ENCODE measurements at places on chromosomes 6 and 20. TPM values are rescaled to one million over a fixed set of nuclear protein-coding genes. Genes with fewer than 3 reads are reported as not detected.

- no peaks in the 10 kb centered on the region for H3K4me1 ChIP-seq
- H3K27ac ChIP-seq = no peak overlapping the region
- no peaks in the 10 kb centered on the region for H3K36me3 ChIP-seq
- no peak overlapping the region for H3K4me3 ChIP-seq
- DNase-seq = no peak
These were observed 182.2 kb downstream of the AKAP7 start for GRCh38 chr6:131317516-131317915.

Gene TNF
- 0.59 TPM for total RNA-seq

Gene HLA-DRA
- 4.7 TPM for total RNA-seq

DNA sequence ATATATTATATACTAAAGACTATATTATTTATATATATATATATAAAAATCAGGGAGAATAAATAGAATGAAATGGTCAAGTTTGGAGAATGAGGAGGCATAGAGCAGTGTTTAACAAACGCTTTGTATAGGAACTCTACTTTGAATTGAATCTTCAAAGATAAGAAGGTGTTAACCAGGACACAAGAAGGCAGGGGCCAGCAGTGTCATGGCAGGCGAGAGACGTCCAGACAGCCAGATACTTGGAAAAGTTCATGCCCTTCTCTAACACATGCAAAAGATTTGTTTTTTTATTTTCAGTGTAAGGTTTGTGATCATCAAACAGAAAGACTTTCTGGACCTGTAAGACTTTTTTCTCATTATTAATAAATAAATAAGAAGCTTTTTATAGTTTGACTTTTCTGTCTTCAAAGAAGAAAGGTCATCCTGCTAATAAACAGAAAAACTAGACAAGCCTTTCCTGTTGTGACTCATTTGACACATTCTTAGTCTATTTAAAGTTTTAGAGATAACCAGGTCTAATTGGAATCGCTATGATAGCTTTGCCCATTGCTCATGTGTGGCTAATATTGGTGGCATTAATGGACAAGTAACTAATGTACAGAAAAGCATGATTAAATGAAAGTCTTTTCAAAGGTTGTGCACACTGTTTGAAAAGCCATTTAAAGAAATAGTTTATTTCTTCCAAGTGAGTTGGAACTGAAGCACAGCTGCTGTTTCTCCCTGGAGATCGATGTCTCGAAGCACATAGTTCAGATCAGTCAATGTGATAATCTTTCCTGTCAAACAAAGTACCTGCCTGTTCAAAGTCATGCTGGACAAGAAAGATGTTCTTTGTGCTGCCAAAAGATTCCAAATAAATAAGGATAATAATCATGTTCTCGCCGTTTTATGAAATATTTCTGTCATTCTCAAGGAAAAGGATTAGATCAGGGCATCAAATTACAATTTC lies 420.4 kb upstream of the OPRM1 start:
- no peak for DNase-seq
- H3K4me3 ChIP-seq = no peak overlapping the region
- no peak overlapping the region for H3K27ac ChIP-seq
- H3K27me3 ChIP-seq = peaks cover 12% of the 10 kb centered on the region
- H3K4me1 ChIP-seq = no peaks in the 10 kb centered on the region

DNA sequence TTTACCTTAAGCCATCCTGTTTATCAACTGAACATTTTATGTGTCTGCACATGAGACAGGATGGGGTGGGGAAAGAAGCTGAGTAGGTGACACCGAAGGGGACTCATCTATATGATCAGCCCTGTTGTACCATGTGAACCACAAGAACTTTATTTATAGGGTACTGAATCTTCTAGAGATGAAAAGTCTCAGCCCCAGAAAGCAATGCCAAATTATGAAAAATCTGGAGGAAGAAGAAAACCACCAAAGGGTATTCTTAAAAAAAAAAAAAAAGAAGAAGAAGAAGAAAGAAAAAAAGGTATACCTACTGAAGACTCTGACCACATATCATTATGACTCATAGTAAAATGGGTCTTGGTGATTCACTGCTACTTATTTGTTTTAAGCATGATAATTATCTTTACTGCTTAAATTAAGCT lies 39.8 kb upstream of the HBS1L start:
- no peaks in the 10 kb centered on the region for H3K4me1 ChIP-seq
- no peak overlapping the region for H3K27ac ChIP-seq
- H3K27me3 ChIP-seq = no peaks in the 10 kb centered on the region
- H3K4me3 ChIP-seq = no peak overlapping the region

Gene RAET1G
- total RNA-seq = 0.37 TPM

DNA sequence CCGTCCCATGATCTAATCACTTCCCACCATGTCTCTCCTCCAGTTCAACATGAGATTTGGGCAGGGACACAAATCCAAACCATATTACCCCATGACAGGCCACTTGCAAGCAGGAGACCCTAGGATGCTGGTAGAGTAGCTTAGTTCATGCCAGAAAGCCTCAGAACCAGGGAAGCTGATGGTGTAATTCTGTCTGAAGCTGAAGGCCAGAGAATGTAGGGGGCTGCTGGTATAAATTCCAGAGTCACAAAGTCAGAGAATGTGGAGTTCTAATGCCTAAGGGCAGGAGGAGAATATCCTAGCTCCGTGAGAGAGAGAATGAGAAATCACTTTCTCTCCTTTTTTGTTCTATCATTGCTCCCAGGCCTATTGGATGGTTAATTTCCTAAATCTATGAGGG lies 90.3 kb upstream of the IMPG1 start:
- no peaks in the 10 kb centered on the region for H3K27me3 ChIP-seq
- no peak for DNase-seq
- no peak overlapping the region for H3K4me3 ChIP-seq
- H3K36me3 ChIP-seq = no peaks in the 10 kb centered on the region
- H3K4me1 ChIP-seq = no peaks in the 10 kb centered on the region

Gene TFAP2A
- total RNA-seq = 24.3 TPM

DNA sequence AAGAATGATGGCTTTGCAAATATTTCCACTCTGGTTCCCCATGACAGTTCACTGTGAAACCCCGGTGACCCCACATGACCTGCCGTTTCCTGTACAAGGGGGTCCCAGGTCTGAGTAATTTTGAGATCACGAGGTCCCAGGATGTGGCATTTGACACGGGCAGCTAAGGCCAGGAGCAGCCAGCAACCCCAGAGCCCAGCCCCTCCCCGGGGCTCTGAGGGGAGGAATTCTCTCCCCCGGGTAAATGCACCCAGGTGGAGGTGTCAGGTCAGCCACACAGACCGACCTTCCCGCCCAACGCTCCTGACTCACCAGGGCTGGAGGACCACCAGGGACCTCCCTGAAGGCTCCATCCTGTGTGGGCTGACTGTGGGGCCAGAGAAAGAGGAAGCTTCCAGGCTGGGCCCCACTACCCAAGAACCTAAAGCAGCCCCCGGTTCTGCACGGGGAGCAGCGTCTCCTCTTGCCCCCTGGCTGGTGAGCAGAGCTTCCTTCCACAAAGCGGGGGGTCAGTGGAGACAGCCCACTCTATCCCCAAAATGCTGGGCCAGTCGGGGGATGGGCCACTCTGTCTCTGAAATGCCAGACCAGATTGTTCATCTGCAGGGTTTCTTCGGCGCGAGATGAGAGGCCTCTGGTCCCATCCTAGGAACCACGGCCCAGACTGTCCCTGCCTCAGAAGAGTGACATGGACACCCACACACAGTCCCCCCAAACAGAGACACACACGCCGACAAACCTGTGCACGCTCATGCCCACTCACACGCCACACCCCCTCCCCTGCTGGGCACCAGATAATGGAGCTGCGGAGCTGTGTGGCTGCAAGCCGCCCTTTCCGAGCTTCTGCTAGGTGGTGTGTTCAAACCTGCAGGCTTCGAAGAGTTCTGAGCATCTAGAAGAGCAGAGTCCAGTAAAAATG lies 23.4 kb upstream of the SLCO4A1 start:
- DNase-seq = no peak
- no peak overlapping the region for H3K4me3 ChIP-seq
- no peaks in the 10 kb centered on the region for H3K27me3 ChIP-seq
- H3K27ac ChIP-seq = no peak overlapping the region
- peaks cover 58% of the 10 kb centered on the region for H3K4me1 ChIP-seq

- no peak for DNase-seq
- no peaks in the 10 kb centered on the region for H3K36me3 ChIP-seq
- no peak overlapping the region for H3K4me3 ChIP-seq
- H3K27ac ChIP-seq = no peak overlapping the region
These were observed 36.8 kb upstream of the FOXC1 start for GRCh38 chr6:1572892-1573291.

GRCh38 chr6:40738551-40739193 lies 151.5 kb upstream of the LRFN2 start:
- H3K4me3 ChIP-seq = no peak overlapping the region
- peaks cover 47% of the 10 kb centered on the region for H3K27me3 ChIP-seq
- H3K36me3 ChIP-seq = no peaks in the 10 kb centered on the region
- H3K27ac ChIP-seq = no peak overlapping the region

Gene OR2J3
- total RNA-seq = not detected

Gene MACROD2
- 3.7 TPM for total RNA-seq

Gene MCCD1
- not detected for total RNA-seq

DNA sequence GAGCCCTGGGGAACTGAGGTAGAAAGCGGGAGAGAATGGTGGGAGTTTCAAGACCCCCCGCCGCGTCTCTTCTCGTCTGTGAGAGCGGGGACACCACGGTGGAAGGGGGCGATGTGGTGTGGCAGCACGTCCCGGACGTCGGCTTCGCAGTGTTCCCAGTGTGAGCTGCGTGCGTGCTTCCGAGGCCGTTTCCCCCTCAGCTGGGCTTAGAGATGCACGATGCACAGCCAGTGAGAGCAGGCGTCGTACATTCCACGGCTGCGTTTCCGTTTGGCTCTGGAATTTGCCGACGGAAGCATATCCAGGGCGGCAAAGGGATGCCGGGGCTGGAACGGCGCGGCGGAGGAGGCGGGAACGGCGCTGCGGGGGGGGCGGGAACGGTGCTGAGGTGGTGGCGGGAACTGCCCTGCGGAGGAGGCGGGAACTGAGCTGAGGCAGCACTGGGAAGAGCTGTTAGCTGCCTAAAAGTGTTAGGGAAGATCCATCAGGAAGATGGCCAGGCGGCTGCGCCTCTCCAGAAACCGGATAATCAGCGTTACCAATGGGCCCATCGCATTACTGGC lies 37.7 kb downstream of the KIF25 start:
- DNase-seq = no peak
- H3K27me3 ChIP-seq = peaks cover 6% of the 10 kb centered on the region
- no peak overlapping the region for H3K27ac ChIP-seq
- peaks cover 19% of the 10 kb centered on the region for H3K4me1 ChIP-seq

GRCh38 chr6:47242483-47243386 lies 67.0 kb downstream of the TNFRSF21 start:
- peak; percentile 69 for DNase-seq
- H3K27me3 ChIP-seq = no peaks in the 10 kb centered on the region
- no peaks in the 10 kb centered on the region for H3K36me3 ChIP-seq
- no peak overlapping the region for H3K27ac ChIP-seq
- peak overlapping the region; percentile 30 for H3K4me3 ChIP-seq

DNA sequence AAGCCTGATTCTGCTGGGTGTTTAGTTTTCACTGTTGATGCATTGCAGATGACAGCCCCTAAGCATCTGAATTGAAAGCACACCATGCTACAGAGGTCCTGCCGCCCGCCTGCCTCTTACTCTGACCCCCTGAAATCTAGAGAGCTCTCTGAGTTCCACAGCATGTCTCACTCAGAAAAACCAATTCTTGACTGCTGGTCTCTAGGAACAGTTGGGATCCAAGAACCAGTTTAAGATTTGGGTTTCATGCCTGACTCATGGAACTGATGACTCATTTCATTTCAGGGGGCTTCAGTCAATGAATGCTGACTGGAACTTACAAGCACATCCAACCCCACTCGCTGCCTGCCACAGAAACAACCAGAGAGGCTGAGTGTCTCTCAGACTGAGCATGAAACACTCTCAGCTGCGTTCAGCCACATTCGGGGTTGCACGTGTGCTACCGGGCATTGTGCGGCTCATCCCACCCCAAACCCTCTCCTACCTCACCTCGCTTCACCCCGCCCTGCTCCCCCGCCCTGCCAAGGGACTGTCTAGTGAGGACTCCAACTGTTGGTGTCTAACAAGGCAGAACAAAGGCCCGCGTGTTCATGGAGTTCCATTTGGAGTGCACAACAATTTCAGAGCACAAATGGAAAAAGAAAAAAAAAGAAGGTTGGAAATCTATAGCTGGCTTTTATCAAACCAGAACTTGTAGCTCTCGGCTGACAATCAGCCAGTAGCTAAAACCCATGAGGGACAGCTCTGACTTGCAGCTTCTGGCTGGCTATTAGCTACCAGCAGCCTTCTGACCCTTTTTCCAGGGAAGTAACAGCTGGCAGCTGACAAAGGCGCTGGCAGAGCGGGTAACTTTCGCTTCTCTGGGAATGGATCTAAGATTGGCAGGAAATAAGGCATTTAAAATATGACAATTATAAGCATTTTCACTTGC lies 20.0 kb upstream of the TRAF3IP2 start:
- no peak overlapping the region for H3K4me3 ChIP-seq
- H3K36me3 ChIP-seq = no peaks in the 10 kb centered on the region
- no peaks in the 10 kb centered on the region for H3K27me3 ChIP-seq
- no peak overlapping the region for H3K27ac ChIP-seq
- no peak for DNase-seq
- peaks cover 5% of the 10 kb centered on the region for H3K4me1 ChIP-seq

GRCh38 chr6:143743301-143744166 lies 65.8 kb downstream of the PHACTR2 start:
- no peak for DNase-seq
- H3K27me3 ChIP-seq = no peaks in the 10 kb centered on the region
- no peak overlapping the region for H3K4me3 ChIP-seq
- H3K27ac ChIP-seq = no peak overlapping the region

GRCh38 chr20:2378893-2379292 lies 1.8 kb upstream of the TGM6 start:
- DNase-seq = no peak
- H3K4me3 ChIP-seq = no peak overlapping the region
- no peaks in the 10 kb centered on the region for H3K36me3 ChIP-seq
- no peaks in the 10 kb centered on the region for H3K27me3 ChIP-seq
- no peak overlapping the region for H3K27ac ChIP-seq

GRCh38 chr6:1820165-1820564 lies 210.4 kb downstream of the FOXC1 start:
- H3K4me3 ChIP-seq = no peak overlapping the region
- no peaks in the 10 kb centered on the region for H3K4me1 ChIP-seq
- no peaks in the 10 kb centered on the region for H3K27me3 ChIP-seq
- H3K27ac ChIP-seq = no peak overlapping the region
- no peaks in the 10 kb centered on the region for H3K36me3 ChIP-seq

DNA sequence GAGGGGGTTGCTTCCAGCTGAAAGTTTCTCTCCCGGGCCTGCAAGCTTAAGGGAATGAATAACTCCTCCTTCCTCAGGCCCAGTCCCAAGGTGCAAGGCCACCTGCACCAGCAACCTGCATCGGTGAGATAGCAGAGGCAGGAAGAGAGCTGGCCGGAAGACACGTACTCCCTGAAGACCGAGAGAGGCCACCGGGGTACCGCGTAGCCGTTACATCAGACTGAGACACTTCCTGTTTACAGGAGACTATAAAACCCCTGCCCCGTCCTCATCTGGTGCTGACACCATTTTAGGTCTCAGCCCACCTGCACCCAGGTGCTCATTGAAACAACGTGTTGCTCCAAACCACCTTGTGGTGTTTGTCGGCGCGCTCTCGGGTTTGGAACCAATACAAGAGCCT lies 60.5 kb upstream of the PRND start:
- DNase-seq = no peak
- H3K36me3 ChIP-seq = no peaks in the 10 kb centered on the region
- H3K27me3 ChIP-seq = no peaks in the 10 kb centered on the region

Gene ASIP
- total RNA-seq = not detected

GRCh38 chr6:126419901-126420300 lies 80.0 kb downstream of the CENPW start:
- no peaks in the 10 kb centered on the region for H3K36me3 ChIP-seq
- no peak for DNase-seq
- no peaks in the 10 kb centered on the region for H3K4me1 ChIP-seq
- H3K4me3 ChIP-seq = no peak overlapping the region
- H3K27ac ChIP-seq = no peak overlapping the region
- no peaks in the 10 kb centered on the region for H3K27me3 ChIP-seq
